Foreskin melanocyte (primary cell): ENCODE measurements at places on chromosomes 5 and 9.

- peak; percentile 76 for DNase-seq
Observed at GRCh38 chr5:139262742-139263445, 30.6 kb upstream of the MATR3 start.

GRCh38 chr5:93378073-93378472, 202.9 kb downstream of the NR2F1-AS1 start:
- DNase-seq: no peak

DNA sequence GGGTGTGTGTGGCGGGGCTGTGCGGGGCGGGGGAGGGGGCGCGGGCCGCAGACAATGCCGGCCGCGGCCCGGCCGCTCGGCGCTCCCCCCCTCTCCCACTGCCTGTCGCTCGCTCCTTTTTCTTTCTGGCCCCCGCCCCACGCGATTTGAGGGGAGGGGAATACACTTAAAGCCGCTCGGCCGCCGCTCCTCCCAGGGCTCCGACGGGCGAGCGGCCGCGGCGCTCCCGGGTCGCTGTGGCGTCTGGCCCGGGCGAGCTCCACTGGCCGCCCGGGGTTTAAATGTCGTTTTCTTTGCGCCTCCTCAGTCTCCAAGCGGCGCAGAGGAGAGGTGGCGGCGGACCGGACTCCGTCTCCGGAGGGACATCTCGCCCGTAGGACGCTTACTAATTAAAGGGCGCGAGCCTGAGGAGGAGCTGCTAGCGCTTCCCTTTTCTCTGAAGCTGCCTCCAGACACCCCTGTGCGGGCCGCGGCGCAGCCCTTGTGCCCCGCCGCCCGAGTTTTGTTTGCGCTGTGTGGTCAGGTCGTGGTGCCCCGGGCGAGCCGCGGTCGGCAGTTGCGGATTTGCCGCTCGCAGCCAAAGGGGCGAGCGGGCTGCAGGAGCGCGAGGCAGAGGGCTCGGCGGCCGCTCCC, 1.4 kb downstream of the ZSWIM6 start:
- no peak for DNase-seq

GRCh38 chr5:171330021-171330420, 21.0 kb downstream of the TLX3 start:
- DNase-seq: no peak

GRCh38 chr9:131246618-131247017, 29.7 kb downstream of the FAM78A start:
- no peak for DNase-seq

DNA sequence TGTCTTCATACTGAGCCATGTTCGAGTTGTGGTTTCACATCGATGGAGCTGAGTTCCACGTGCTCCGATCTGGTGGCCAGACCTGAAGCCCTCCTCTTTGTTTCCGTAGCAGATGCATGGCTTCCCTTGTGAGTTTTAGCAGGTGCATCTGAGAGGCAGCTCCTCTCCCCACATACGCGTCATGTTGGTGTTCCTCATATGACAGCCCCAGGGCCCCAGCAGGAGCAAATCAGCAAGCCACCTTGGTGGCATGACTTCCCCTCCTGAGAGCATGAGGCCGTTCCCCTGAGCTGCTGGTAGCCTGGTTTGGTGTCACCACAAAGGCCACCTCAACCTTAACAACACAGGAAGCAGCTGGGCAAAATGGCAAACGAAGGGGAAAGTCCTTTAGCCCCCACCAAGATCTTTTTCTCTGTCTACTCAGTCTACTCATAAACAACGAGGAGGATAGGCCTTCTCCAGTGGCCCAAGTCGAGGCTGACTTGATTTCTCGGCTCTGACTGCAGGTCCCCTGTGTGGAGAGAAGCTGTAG, 5.9 kb downstream of the CYFIP2 start:
- no peak for DNase-seq

GRCh38 chr9:134396258-134396742, 70.0 kb downstream of the RXRA start:
- no peak for DNase-seq

DNA sequence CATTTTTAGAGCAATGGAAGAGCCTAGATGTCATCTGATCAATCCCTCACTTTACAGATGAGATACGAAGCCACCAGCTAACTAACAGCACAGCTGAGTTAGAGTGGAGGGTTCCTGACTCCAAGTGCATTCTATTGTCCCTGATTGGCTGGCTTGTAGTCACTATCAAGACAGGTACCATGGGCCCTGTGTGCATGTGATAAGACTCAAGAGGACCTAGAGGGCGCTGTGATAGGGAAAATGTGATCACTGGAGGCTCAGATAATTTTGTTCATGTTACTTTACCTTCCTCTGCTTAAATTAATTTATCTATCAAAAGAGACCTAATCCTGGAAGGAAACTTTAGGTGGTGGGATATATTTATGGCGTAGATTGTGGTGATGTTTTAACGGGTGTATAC, 19.5 kb upstream of the SNAPC3 start:
- no peak for DNase-seq

DNA sequence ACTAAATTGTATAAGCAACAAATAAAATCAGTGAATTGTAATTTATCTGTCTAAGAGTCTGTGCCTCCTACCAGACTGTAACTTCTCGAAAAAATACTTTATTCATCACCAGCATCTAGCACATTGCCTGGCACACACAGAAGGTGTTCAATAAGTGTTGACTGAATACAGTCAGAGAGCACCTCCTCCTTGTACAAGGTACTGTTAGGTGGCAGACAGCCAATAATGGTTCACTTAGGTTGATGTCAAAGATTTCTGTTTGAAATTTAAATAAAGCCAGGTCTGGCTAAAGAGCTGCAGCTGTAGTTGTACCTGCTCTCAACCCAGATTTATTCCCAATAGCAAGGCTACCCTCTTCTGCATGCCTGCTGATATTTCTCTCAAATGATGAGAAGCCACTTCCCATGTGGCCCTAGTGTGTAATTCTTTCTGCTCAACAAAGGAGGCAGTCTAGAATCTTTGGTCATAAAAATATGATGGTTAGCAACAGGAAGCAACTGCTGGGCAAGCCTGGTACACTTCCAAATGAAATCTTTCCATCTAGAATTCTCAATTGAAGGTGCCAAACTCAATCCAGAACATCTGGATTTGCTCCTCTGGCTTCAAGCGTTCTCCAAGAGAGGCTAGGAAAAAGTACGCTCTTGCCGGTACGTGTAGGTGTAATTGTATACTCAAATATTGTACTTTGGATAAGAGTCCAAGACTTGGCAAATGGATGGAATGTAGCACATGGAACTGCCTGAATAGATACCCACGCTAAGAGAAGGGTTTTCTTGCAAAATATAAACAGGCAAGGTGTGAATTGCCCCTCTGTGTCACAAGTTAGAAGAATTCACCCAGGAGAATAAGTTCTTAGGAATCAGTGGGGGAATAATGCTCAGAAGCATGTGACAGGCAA, 95.6 kb downstream of the NR6A1 start:
- no peak for DNase-seq
